ENCODE measurements at places on chromosomes 2 and 18. TPM values are rescaled to one million over a fixed set of nuclear protein-coding genes. Genes with fewer than 3 reads are reported as not detected.

DNA sequence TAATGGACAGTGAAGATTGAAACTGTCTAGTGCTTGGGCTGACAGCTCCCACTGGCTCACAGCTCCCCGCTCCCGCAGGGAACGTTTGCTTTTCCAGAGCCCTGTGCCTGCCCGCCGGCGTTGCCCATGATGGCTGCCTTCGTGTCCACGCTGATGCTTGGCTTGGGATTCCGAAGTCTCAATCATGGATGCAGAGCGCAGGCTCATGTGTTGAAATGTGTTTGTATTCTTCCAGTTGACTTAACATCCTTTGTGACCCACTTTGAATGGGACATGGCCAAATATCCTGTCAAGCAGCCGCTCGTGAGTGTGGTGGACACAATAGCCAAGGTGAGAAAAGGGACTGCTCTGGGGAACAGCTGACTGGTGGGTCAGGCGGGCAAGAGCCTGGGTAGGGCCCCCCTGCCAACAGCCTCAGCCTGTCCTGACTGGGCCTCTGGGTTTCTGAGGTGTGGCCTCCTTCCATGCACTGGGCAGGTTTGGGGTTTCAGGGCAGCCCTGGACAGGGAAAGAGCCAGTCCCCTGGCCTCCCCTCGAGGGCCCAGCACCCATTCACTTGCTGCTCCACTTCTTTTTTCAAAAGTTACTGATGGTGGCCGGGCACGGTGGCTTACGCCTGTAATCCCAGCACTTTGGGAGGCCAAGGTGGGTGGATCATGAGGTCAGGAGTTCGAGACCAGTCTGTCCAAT is 42.8 kb downstream of the ATP6V1C2 start:
- no peak for DNase-seq

DNA sequence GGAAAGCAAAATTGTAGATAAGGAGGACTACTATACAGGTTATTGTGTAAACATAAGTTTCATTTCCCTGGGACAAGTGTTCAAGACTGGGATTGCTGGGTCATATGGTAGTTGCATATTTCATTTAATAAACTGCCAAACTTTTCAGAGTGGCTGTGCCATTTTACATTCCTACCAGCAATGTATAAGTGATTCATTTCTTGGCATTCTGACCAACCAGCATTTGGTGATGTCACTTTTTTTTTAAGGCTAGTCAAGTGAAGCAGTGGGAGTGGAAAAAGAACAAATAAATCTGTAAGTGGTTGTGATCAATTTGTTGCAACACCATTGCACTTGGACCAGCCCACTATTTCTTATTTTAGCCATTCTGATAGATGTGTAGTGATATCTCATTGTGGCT is 5.2 kb upstream of the CHCHD5 start:
- DNase-seq = no peak

ACMSD gene
- polyA plus RNA-seq = not detected

DNA sequence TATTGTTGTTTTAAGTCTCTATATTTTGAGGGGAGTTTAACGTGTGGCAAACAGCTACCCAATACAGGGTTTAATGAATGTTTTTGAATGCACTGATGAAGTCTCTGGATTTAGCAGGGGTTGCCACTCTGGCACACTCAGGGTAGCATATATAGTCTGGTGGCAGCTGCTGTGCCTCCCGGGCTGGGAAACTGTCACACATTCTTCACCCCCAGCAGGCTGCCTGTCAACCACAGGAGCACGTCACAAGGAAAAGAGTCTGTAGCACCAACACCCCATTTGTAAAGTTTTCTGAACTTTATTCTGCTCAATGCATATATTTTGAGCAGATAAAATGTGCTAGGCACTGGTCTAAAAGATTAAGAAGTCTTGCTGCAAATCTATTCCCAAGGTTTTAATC is 39.3 kb downstream of the NGEF start:
- DNase-seq = no peak

DNA sequence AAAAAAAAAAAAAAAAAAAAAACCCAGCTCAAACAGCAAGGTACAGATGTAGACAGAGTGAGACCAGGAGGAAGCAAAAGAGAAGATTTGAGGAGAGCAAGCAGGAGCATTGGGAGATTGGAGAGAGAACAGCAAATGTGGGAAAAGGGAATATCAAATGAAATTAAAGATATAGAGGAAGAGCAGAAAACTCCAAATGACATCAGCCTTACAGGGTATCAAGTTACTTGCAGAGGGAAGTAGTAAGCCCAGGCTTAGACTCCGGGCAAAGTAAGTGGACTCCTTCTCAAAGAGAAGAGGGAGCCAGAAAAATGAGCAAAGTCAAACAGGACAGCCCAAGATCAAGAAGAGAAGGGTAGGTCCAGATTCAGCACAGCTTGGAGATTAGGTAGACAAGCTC is 93.3 kb upstream of the PPP1CB start:
- no peak for DNase-seq

EN1 gene
- not detected for polyA plus RNA-seq

DNA sequence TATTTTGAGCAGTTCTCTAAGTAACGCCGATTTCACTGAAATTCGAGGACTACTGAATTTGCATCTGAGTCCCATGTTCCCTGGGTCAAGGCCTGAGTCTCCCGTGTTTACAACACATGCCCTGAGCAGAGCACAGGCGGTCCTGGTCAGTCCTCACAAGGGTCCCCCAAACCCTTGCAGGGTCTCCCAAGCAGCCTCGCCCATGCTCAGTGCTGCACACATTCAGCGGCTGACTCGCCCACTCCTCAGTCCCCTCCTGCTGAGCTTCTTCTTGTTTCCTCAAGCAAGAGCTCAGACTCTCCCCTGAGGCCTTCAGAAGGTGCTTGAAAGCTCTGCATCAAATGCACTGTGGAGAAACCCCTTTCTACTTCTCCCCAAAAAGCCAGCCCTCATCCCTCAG is 114.6 kb downstream of the INHBB start:
- no peak for DNase-seq

- DNase-seq = no peak
These were observed 36.4 kb downstream of the CDC42EP3 start for GRCh38 chr2:37634914-37635503.

All from naive B cell (primary cell).